Caco-2 (cell line): ENCODE measurements at places on chromosomes 11 and 22.

- DNase-seq: peak; percentile 93
Observed at GRCh38 chr11:85810871-85811611, at the start of gene SYTL2. SYTL2 (minus strand) TSS chr11:85811141; CDS start chr11:85757725, 53,416 bp downstream.

DNA sequence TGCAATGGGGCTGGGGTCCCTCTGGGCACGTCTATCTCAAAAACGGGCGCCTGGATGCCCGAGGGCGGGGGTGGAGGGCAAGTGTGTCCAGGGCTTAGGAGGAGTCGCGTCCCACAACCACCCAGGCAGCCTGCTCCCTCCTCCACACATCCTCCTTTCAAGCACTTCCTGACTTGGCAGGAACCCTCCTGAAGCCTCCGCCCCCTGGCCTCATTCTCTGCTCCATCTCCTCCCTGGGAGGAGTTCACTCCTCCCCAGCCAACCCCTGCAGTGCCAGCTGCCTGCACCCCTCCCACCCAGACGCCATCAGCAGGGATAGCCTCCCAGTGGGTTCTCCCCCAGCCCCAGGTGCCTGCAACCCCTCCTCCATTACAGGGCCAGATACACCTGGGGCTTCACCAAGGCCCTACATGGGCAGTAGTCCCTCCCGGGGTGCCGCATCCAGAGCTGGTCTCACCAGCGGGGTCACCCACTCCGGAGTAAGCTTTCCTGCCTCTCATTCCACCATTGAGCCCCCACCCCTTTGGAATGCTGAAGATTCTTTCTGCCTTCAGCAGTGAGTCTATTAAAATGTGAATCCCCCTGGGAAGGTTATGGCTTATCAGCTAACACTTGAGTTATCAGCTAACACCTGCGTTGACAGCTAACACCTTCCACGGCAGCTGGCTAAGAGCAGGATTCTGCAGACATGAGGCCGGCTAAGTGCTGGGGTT is 24.4 kb downstream of the RTN4R start:
- no peak for DNase-seq

DNA sequence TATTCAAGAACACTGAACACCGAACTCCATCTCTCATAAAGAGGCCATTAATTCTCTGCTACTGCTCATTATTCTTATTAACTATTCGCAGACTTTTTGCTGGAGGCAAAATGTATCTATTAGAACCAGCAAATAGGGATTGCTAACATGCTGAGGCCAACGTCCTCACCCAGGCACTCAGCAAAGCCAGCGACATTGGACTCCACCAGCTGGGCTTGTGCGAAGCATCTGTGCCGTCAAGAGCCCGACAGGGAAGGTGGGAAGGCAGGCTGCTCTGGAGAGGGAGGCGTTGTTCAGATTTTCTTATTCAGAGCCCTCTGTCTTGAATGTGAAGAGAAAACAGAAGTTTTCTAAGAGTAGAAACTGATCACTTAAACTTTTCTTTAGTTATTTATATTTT is 615.6 kb upstream of the KIRREL3 start:
- no peak for DNase-seq

GRCh38 chr11:115760461-115761320 is 256.5 kb upstream of the CADM1 start:
- no peak for DNase-seq

GRCh38 chr11:20258376-20258895 is 98.2 kb upstream of the DBX1 start:
- no peak for DNase-seq

DNA sequence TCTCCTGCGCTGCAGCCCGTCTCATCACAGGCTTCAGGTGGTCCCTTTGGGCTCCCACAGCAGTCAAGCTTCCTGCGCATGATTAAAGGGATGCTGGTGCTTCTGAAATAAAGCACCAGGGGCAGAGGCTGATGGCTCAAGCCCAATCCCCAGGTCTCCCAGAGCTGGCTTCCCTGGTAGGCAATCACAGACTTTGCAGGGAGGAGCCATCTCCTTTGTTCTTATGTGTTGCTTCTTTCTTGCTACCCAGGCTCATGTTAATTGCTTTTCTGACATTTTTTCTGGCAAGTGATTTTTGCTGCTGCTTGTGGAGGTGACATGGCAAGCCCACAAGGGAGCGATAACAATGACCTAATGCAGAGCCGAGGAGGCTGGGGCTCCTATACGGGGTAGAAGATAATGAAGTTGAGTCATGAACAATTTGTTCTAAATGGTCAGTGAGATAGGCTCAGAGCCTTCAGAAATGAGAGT is 25.2 kb upstream of the PLET1 start:
- no peak for DNase-seq

GRCh38 chr11:33761471-33761870 is 12.8 kb downstream of the FBXO3 start:
- DNase-seq: no peak

- DNase-seq: no peak
Observed at GRCh38 chr22:30381264-30381663, 5.9 kb downstream of the RNF215 start.

- DNase-seq: no peak
Observed at GRCh38 chr22:24459911-24460310, 32.5 kb downstream of the ADORA2A start.

- DNase-seq: no peak
Observed at GRCh38 chr22:42388130-42388797, 43.9 kb downstream of the NFAM1 start.
